Stimulated activated CD4-positive, alpha-beta T cell treated with anti-CD3 and anti-CD28 coated beads, Interleukin-12 subunit alpha, Interleukin-12 subunit beta, amount 100 ng/mL, for 4 hours (primary cell): ENCODE measurements at places on chromosomes 1 and 21.

- no peak for DNase-seq
Measured at GRCh38 chr1:207965392-207966387, 54.8 kb upstream of the CD34 start.

- DNase-seq, result peak; percentile 6
Measured at GRCh38 chr1:183590244-183591191, at the start of gene NCF2. TSS of gene NCF2 (minus strand) at chr1:183590459. CDS start at chr1:183590329, 130 bp downstream.

DNA sequence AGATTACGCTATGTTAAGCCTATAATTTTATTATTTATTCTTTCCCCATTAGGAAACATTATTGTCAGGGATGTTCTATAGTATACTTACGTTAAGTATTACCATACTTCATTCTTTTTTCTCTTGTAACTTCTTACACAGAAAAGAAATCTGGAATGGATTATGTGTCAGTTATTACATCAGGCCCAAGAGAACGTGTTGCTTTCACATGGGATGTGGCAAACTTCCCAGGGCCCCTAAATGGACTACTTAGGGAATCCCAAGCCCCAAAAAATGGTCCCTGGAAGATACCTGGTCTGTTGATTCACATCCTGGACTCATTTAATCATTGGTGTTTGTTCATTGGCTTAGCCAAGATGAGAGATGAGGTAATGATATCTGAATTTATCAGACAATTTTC lies 249.8 kb downstream of the NRIP1 start:
- no peak for DNase-seq

DNA sequence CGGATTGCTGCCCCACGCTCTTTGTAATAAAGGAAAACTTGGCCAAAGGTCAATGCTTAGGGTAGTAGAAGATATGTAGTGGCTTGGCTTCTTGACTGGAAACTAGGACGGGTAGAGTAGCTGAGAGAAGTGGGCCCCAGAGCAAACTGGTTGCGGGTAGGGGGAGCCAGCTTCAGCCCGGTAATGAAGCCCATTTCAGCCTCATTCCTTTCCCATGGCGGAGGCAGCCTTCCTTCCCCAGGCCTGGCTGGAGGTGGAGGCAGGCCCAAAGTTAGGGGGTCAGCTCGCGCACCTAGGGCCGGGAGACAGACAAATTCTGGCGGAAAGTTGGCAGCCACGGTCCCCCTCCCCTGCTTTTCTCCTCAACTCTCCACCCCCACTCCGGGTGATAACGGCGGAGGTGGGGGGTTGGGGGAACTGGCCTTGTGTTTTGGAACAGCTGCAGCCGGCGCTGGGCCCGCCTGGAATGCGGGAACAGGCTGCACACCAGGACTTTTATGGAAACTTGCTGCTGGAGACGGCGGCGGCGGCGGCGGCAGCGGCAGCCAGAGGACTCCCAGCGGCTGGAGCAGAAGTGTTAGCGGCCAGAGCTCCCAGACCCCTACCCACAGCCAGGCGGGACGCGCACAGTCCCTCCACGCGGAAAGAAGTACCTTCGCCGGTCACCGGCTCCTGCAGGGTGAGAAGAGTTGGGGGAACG lies at the start of gene NEXN:
NEXN (plus strand) TSS at position 544 of the 700 bp plus-strand sequence. CDS start 27,483 bp downstream, outside the sequence.
- DNase-seq, result no peak

DNA sequence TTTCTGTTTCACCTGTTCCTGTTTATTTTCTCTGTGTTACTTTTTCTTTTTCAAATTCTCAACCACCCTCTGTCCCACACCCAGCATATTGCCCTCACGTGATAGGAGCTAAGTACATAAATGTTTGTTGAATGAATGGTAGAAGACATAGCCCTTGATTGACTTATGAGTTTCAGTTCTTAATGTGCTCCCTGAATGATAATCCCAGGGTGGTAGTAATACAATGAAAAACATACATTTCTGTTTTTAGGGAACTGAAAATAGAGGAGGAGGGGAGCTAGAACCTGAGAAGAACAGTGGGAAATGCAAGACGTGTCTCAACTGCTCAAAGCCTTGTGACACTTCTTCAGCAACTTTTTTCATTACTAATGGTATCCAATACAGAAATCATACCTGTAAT lies 147.1 kb downstream of the SPATA46 start:
- no peak for DNase-seq

DNA sequence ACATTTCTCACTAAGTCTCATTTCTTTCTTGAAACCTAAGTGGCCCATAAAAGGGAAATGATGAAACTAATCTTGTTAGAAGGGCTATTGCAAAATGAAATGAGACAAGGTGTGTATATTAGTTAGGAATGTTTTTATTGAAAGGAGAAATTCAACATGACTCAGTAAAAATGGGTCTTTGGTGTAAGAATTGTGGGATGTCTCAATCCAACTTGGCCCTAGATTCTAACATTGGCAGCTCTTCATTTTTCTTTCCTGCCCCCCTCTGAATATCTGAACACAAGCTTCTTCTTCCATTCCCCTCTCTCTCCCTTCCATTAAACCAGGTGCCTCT lies 26.8 kb upstream of the TARBP1 start:
- no peak for DNase-seq

DNA sequence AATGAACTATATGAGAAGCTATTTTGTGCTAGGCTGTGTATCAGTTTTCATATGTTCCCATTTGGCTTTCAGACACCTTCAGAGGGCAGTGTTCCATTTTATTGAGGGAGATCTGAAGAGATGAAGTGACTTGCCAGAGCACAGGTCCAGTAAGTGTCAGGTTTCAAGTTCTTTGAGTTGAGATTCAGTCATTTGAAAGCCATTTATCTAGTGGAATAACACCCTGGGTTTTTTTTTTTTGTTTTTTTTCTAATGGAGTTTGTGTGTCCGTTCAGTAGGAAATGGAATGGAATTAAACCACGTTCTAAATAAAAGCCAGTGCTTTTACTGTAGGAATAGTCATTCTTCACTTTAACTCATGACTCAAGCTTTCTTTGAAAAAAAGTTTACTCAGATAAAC lies 652.9 kb upstream of the USP24 start:
- DNase-seq, result no peak

GRCh38 chr1:151990856-151991198 lies 2.8 kb downstream of the S100A10 start:
- no peak for DNase-seq

- DNase-seq, result no peak
Measured at GRCh38 chr1:66695116-66695515, 57.1 kb upstream of the DYNLT5 start.
